ENCODE measurements at places on chromosomes 16 and 17.

DNA sequence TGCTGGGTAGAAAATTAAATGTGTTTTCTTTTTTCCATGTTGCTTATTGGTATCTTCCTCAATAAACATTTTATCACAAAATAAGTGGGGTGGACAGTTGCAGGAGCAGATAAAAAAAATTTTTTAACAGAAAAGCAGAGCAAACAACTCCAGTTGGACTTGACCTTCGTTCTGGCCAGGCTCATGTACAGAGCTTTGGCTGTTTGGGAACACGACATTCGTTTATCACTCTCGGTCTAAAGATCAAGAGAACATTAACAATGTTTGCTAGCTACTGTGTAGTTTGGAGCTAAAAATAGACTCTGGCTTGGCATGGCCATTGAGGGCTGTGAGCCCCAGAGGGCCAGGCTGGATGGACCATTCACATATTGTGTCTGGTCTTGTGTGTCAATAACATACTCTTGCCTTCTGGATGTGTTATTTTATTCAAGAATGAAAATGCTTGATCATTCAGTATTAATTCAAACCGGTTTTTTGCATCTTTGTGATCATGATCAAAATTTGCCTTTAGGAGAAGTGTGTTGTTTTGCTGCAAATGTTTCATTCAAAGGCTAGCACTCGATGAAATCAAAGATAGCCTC, 56.6 kb downstream of the TMEM186 start:
- no peak overlapping the region for H3K4me3 ChIP-seq
- H3K27ac ChIP-seq, result no peak overlapping the region
- no peaks in the 10 kb centered on the region for H3K27me3 ChIP-seq
- peaks cover 11% of the 10 kb centered on the region for H3K36me3 ChIP-seq

DNA sequence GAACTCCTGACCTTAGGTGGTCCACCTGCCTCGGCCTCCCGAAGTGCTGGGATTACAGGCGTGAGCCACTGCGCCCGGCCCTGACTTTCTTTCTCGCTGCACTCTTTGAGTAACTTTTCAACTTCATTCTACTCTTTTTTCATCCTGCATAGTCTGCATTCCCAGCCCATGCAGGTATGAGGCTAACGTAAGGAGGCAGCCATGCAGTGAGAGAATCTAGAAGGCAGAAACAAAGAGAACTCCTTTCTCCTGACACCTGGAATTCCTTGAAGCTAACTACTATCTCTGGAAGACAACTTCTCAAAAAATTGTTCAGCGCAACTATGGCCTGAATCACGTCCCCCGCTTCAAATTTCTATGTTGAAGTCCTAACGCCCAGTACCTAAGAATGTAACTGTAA, 152.0 kb downstream of the SLC39A11 start:
- no peaks in the 10 kb centered on the region for H3K4me1 ChIP-seq
- no peak for DNase-seq
- H3K27me3 ChIP-seq, result no peaks in the 10 kb centered on the region
- H3K4me3 ChIP-seq, result no peak overlapping the region
- no peak overlapping the region for H3K27ac ChIP-seq
- H3K36me3 ChIP-seq, result peaks cover 5% of the 10 kb centered on the region

GRCh38 chr17:79217473-79218135, 143.0 kb downstream of the ENGASE start:
- peaks cover 10% of the 10 kb centered on the region for H3K4me1 ChIP-seq
- no peaks in the 10 kb centered on the region for H3K36me3 ChIP-seq
- H3K27ac ChIP-seq, result no peak overlapping the region
- DNase-seq, result no peak
- H3K27me3 ChIP-seq, result peaks cover 99% of the 10 kb centered on the region
- H3K4me3 ChIP-seq, result no peak overlapping the region

- H3K4me1 ChIP-seq, result no peaks in the 10 kb centered on the region
- DNase-seq, result no peak
- no peak overlapping the region for H3K27ac ChIP-seq
- H3K27me3 ChIP-seq, result peaks cover 18% of the 10 kb centered on the region
- no peak overlapping the region for H3K4me3 ChIP-seq
- H3K36me3 ChIP-seq, result no peaks in the 10 kb centered on the region
Observed at GRCh38 chr17:74597069-74597790, 5.1 kb upstream of the CD300LD start.

DNA sequence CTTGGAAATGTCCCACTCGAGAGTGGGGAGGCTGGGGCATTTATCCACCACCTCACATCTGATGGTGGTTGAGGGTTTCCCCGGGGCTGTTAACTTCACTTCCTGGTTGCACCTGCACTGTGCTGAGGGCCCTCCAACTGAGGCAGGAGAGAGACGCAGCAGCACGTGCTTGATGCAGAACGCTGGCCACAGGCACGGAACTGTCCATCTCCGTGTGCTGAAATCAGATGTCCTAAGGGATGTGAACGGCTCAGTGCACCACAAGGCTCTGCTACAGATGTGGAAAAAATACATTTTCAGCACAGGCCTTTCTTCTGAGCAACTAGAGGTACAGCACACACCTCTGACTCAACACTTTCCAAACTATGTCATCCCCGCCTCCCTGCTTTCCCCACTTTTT, 114.8 kb upstream of the C16orf82 start:
- no peaks in the 10 kb centered on the region for H3K36me3 ChIP-seq
- no peak overlapping the region for H3K27ac ChIP-seq
- no peak for DNase-seq
- H3K27me3 ChIP-seq, result no peaks in the 10 kb centered on the region
- H3K4me3 ChIP-seq, result no peak overlapping the region

- no peak overlapping the region for H3K4me3 ChIP-seq
- H3K27ac ChIP-seq, result peak overlapping the region; percentile 13
- H3K36me3 ChIP-seq, result peaks cover 12% of the 10 kb centered on the region
- H3K27me3 ChIP-seq, result no peaks in the 10 kb centered on the region
- DNase-seq, result no peak
Observed at GRCh38 chr16:56515665-56516064, 4.2 kb downstream of the BBS2 start.

DNA sequence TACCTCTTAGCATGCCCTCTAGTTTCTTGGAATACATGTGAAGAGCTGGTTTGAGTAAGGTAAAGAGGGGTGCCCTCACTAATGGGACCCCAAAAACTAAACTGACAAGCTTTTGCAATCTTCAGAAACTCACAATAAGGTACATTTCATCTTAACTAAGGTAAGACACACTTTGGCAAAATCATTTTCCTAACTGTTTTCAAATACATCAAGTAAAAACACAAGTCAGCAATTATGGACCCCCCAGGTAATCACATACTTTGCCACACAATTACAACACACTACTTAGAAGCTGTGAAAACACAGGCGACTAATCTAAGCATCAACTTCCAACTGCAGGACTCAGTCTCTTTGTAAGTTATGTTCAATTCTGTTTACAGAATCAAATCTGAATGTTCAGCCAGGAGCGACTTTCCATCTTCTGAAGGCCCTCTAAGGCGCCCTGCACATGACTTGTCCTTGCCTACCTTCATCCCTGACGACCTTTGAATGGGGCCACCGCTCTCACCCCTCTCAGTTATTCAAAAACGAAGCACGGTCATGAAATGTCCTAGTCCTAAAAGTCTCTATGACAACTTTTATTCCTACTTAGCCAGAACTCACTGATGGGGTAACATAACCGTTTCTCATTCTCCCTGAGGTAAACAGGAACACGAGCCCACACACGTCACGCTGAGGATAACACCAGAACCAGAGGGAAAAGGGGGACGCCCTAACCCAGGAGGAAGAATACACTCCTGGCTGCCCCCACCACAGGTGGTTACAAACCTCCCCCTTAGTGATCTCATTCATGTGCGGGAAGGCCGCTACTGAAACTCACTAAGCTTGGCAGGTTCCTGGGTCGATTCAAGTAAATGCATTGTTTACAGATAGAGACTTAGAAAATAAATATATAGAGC, 5.5 kb downstream of the CREBBP start:
- no peaks in the 10 kb centered on the region for H3K36me3 ChIP-seq
- H3K27ac ChIP-seq, result no peak overlapping the region
- peaks cover 90% of the 10 kb centered on the region for H3K4me1 ChIP-seq
- no peaks in the 10 kb centered on the region for H3K27me3 ChIP-seq

DNA sequence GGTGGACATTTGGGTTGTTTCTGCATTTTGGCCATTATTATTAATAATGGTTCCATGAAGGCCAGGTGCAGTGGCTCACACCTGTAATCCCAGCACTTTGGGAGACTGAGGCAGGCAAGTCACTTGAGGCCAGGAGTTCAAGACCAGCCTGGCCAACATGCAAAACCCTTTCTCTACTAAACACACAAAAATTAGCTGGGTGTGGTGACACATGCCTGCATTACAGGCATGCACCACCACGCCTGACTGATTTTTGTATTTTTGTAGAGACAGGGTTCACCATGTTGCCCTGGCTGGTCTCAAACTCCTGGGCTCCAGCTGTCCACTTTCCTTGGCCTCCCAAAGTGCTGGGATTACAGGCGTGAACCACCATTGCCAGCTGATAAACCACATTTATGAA, 58.5 kb downstream of the TNFRSF13B start:
- H3K4me1 ChIP-seq, result no peaks in the 10 kb centered on the region
- H3K27ac ChIP-seq, result no peak overlapping the region
- no peaks in the 10 kb centered on the region for H3K27me3 ChIP-seq
- H3K4me3 ChIP-seq, result no peak overlapping the region

- DNase-seq, result no peak
- no peaks in the 10 kb centered on the region for H3K4me1 ChIP-seq
- H3K4me3 ChIP-seq, result no peak overlapping the region
- no peak overlapping the region for H3K27ac ChIP-seq
Observed at GRCh38 chr17:83119987-83120864, 40.8 kb downstream of the METRNL start.

- no peaks in the 10 kb centered on the region for H3K36me3 ChIP-seq
- no peaks in the 10 kb centered on the region for H3K27me3 ChIP-seq
- H3K4me3 ChIP-seq, result peak within 1 kb of the TSS; percentile 67
- peak; percentile 79 for DNase-seq
- peaks cover 52% of the 10 kb centered on the region for H3K4me1 ChIP-seq
Observed at GRCh38 chr17:40443196-40443987, at the start of gene IGFBP4. Gene IGFBP4 (plus strand): TSS chr17:40443450. CDS start chr17:40443736, 286 bp downstream.

- no peak for DNase-seq
- H3K27ac ChIP-seq, result peak within 1 kb of the TSS; percentile 95
- H3K27me3 ChIP-seq, result no peaks in the 10 kb centered on the region
- H3K4me3 ChIP-seq, result peak within 1 kb of the TSS; percentile 78
- peaks cover 40% of the 10 kb centered on the region for H3K36me3 ChIP-seq
Observed at GRCh38 chr17:5485270-5486205, at the start of gene DERL2. Gene DERL2 (minus strand): TSS chr17:5486178. CDS start chr17:5486161, 17 bp downstream.

GRCh38 chr17:58092101-58092796, 9.0 kb downstream of the DYNLL2 start:
- no peak overlapping the region for H3K4me3 ChIP-seq
- no peaks in the 10 kb centered on the region for H3K27me3 ChIP-seq
- H3K4me1 ChIP-seq, result no peaks in the 10 kb centered on the region
- no peak for DNase-seq

GRCh38 chr17:64064331-64064730, 43.9 kb upstream of the ICAM2 start:
- peaks cover 25% of the 10 kb centered on the region for H3K36me3 ChIP-seq
- H3K4me3 ChIP-seq, result no peak overlapping the region
- DNase-seq, result no peak
- H3K27ac ChIP-seq, result no peak overlapping the region

DNA sequence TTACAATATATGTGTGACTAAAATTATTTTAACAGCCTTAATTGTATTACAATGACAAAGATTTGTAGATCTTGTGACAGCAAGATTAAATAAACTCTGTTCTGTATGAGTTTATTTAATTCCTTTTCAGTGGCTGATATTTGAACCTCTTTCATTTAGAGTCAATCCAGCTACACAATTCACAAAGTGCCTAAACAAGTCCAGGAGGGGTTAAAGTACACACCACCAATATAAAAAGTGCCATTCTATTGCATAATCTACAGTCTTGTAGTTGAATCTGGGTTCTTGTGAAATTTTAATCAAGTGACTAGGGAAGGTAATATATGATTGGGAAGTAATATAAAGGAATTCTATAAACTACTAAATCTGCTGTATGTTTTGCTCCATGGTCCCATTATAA, 3.9 kb upstream of the NFAT5 start:
- no peak overlapping the region for H3K4me3 ChIP-seq
- no peak for DNase-seq
- H3K27ac ChIP-seq, result no peak overlapping the region
- no peaks in the 10 kb centered on the region for H3K27me3 ChIP-seq

DNA sequence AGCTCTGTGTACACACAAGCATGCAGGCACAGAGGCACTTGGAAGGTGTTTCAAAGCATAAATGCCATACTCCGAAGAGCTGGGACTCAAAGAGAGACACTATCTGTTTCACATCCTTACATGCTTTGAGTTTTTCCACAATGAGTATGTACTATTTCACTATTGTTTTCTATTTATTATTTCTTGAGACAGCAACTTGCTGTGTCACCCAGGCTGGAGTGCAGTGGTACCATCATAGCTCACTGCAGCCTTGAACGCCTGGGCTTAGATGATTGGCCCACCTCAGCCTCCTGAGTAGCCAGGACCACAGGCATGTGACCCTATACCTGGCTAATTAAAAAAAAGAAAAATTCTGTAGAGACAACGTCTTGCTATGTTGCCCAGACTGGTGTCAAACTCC, 31.6 kb downstream of the CYB5D2 start:
- H3K27me3 ChIP-seq, result no peaks in the 10 kb centered on the region
- H3K4me3 ChIP-seq, result no peak overlapping the region
- H3K27ac ChIP-seq, result no peak overlapping the region
- no peaks in the 10 kb centered on the region for H3K4me1 ChIP-seq
- H3K36me3 ChIP-seq, result peaks cover 100% of the 10 kb centered on the region

- no peaks in the 10 kb centered on the region for H3K4me1 ChIP-seq
- H3K4me3 ChIP-seq, result peak overlapping the region; percentile 37
- no peak overlapping the region for H3K27ac ChIP-seq
- no peak for DNase-seq
Observed at GRCh38 chr17:3944485-3945388, 19.5 kb downstream of the ATP2A3 start.

DNA sequence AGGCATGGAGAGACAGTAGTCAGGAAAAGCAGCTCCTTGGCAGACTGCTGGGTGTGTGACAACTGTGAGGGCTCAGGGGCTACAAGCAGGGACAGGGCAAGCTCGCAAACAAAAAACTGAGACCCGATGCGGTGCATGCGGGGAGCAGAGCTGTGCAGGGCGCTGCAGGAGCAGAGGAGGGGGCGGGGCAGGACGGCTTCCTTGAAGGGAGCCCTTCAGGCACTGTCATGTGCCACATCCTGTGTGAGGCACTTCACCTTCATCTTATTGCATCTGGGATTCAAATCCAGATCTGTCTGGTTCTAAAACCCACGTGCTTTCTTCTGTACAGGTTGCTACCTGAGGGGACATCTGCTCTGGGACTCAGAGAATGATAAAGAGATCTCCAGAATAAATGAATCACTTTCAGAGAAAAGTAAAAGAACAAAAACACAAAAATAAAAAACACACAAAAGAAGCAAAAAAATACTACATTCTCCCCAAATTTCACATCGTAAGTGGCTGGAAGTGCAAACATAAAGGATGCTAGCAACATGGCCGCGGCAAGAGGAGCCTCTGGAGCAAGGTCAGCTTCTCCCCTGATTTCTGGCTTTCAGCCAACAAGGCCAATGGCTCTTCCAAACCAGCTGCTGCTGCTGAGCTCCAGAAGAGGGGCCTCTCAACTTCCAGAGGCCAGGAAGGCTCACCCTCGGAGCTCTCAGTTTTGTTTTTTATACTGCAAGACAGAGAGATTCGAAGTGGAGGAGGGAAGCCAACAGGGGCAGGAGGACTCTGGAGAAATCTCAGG, 14.2 kb downstream of the LYRM9 start:
- DNase-seq, result no peak
- H3K4me1 ChIP-seq, result no peaks in the 10 kb centered on the region
- peaks cover 67% of the 10 kb centered on the region for H3K36me3 ChIP-seq
- no peaks in the 10 kb centered on the region for H3K27me3 ChIP-seq

- H3K36me3 ChIP-seq, result no peaks in the 10 kb centered on the region
- no peaks in the 10 kb centered on the region for H3K4me1 ChIP-seq
- H3K27me3 ChIP-seq, result no peaks in the 10 kb centered on the region
- no peak overlapping the region for H3K27ac ChIP-seq
- no peak for DNase-seq
Observed at GRCh38 chr16:35510701-35511100, 2051.3 kb downstream of the TP53TG3F start.
